ENCODE measurements at places on chromosomes 7 and 10. TPM values are rescaled to one million over a fixed set of nuclear protein-coding genes. Genes with fewer than 3 reads are reported as not detected.

The NRF1 gene
- 6.6 TPM for total RNA-seq

DNA sequence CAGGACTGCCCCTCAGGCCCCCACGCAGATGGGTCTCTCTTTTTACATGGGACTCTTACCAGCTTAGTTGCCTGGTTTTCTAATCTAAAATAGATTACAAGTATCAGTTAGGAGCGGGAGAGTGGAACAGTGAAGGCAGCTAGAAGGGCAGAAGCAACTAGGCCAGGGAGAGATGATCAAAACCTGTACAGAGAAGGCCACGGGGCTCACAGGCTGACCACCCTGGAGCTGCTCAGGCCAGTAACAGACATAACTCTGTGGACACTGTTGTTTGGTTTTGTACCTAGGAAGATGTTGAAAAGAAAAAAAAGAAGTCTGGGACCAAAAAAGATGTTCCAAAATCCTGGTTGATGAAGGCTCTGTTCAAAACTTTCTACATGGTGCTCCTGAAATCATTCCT is 16.5 kb downstream of the ABCC2 start:
- no peak for DNase-seq

The MAT1A gene
- not detected for total RNA-seq

The CEP41 gene
- total RNA-seq = 19.1 TPM

The GNA12 gene
- total RNA-seq = 22.4 TPM

- no peak for DNase-seq
These were observed 42.3 kb downstream of the TBXAS1 start for GRCh38 chr7:139871331-139871730.

The PLAU gene
- total RNA-seq = 970 TPM

- DNase-seq = no peak
These were observed 184.2 kb downstream of the KMT2E start for GRCh38 chr7:105198223-105198622.

The HOXA9 gene
- 104 TPM for total RNA-seq

DNA sequence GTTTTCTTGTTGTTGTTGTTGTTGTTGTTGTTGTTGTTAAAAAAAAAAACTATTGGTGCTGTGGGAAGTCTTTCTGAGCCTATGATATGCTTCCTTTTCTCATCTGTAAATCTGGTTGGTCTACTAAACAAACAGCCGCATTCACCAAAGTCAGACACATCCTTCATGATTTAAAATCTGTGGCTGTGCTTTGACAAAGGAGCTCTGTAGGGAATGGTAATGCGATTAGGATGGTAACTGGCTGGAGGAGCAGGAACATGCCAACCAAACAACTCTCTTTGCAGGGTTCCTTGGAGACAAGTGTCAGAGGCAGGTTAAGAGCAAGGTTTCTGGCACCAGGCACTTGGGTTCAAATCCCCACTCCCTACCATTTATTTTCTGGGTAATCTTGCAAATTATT is 14.9 kb upstream of the SP4 start:
- no peak for DNase-seq

- DNase-seq = no peak
These were observed 61.0 kb downstream of the HTR5A start for GRCh38 chr7:155131090-155131489.

Measured in epithelial cell of proximal tubule (primary cell).